ENCODE measurements at places on chromosomes 11 and 22.

DNA sequence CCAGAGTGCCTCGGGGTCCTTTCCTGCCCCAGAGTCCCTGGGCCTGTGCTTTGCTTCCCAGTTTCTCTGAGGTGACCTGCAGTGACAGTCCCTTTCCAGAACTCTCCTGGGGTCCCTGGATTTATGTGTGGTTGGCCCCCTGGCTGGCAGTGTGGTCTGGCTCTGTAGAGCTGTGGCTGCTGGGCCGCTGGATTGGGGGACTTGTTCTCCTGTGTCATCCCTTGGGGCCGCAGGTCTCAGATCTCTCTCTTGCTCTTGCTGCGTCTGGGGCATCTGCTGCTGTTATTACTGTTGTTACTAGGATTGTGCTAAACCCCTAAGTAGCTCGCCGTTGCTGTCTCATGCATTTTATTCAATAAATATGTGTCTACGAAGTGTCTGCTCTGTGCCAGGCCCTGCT, 31.9 kb downstream of the FAM83F start:
- DNase-seq, result no peak

DNA sequence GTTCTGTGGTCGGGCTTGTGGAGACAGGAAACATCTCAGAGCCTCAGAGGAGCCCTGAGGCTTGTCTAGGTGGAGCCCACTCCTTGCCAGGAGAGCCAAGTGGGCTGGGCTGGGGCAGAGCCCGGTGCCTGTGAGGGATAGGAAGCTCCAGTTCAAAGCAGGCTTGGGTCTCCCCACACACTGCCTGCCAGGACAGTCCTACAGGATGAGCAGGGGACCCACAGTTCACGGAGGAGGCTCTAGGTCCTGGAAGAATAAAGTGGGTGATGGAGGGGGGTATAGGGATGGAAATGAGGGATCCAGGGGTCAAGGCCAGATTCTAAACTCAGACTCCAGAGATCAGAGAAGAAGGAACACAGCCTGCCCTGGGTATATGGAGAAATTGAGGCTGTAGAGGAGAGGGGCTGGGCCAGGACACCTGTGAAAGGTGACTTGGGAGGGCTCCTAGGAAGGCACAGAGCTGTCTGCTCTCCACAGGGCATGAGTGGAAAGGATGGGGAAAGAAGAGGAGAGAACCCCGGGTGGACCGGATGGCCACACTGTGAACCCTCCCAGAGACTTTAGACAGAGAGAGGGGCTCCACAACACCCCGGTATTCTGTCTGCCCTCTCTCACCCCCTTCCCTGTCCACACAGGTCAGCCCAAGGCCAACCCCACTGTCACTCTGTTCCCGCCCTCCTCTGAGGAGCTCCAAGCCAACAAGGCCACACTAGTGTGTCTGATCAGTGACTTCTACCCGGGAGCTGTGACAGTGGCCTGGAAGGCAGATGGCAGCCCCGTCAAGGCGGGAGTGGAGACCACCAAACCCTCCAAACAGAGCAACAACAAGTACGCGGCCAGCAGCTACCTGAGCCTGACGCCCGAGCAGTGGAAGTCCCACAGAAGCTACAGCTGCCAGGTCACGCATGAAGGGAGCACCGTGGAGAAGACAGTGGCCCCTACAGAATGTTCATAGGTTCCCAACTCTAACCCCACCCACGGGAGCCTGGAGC, 7.4 kb downstream of the IGLL5 start:
- DNase-seq, result no peak

DNA sequence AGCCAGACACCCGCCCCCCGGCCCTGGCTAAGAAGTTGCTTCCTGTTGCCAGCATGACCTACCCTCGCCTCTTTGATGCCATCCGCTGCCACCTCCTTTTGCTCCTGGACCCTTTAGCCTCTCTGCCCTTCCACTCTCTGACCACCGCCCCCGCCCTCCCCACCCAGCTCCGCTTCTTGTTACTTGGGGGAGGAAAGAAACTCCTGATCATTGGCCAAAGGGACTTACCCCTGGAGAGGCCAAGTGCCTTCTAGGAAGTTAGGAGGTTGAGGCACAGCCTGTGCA, at the start of gene PRR33:
Gene PRR33, minus strand, starts transcription at position 65 of the 285 bp plus-strand sequence. CDS start 1,311 bp downstream, outside the sequence.
- no peak for DNase-seq

- DNase-seq, result no peak
These were observed 20.0 kb upstream of the ZBTB16 start for GRCh38 chr11:114039551-114039950.

DNA sequence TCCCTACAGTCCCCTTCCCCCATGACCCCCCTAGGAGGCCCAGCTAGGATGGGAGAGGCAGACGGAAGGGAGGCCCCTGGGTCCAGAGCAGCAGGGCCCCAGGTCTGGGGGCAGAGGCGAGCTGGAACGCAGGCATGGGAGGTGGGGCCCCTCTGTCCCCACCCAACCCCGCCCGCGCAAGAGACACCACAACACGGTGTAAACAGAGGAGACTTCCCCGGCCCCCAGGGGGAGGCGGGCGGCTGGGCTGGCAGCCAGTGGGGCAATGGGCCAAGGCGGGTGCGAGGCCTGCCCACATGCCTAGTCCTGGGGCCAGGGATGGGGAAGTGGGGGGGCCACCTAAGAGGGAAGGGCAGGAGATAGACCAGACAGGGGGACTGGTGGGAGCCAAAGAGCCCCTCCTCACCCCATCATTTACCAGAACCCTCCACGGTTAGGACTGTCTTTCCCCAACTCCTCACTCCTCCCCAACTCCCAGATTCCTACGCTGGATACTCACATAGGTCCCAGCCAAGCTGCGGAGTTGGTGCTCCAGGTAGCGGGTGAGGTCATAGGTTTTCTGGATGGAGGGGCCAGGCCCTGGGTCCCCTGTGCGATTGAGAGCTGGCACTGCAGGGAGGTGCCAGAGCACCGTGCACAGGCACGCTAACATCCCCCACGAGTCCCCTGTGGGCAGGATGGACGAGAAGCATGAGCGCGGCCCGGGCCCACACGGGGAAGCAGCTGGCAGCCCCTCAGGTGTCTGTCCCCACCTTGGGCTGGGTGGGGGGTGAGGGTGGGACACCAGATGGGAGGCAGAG, 6.2 kb downstream of the CLCF1 start:
- no peak for DNase-seq

GRCh38 chr11:16669799-16670415, 68.5 kb upstream of the C11orf58 start:
- no peak for DNase-seq

DNA sequence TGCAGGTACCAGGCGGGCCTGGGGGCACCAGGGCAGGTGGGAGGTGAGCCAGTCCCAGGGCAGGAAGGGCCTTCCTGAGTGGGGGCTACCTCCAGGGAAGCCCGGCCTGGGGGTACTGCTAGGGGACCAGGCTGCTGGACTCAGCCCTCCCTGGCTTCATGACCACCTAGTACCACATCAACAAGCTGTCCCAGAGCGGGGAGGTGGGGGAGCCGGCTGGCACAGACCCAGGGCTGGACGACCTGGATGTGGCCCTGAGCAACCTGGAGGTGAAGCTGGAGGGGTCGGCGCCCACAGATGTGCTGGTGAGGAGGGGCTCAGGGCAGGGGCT, 6.7 kb downstream of the TRPT1 start:
- DNase-seq, result no peak

- DNase-seq, result no peak
These were observed 742 bp upstream of the BBOX1 start for GRCh38 chr11:27039873-27040272.

DNA sequence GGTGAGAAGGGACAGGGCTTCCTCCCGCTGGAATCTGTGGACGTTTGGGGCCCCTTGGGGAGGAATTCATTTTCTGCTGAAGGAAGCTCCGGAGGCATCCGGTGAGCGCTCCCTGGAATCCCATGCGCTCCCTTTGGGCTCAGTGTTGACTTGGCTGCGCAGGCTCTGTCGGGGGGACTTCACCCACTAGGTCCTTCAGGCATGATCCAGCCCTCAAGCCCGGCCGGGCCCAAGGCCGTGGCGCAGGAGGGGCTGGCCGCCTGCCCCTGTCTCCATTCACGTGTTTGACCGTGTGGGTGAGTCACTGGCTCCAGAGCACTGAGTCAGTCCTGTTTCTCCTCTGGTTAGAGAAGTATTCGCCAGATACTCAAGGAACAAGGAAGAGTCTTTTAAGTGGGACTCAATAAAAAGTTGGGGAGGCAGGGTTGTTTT, 1.4 kb downstream of the CTTN start:
- DNase-seq, result no peak

DNA sequence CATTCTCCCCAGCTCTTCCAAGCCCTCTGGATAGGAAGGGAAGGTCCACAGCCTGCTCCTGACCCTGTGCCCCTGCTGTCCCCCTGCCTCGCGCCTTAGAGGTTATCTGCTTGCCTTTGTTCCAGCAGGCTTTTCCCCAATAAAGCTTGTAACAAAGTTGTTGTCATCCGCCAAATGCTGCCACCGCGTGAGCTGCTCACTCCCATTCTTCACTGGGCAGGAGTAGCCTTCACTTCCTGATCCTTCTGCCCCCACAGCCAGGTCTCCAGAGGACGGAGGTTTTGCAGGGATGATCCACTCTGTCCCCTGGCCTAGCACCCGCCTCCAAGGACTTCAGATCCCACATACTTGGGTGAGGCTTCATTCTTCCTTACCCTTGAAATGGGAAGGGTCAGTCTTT, 94.0 kb upstream of the RASSF10 start:
- no peak for DNase-seq

GRCh38 chr11:62489204-62489603, 57.4 kb downstream of the AHNAK start:
- no peak for DNase-seq

- DNase-seq, result no peak
These were observed 61.0 kb downstream of the DHCR7 start for GRCh38 chr11:71387200-71387599.

DNA sequence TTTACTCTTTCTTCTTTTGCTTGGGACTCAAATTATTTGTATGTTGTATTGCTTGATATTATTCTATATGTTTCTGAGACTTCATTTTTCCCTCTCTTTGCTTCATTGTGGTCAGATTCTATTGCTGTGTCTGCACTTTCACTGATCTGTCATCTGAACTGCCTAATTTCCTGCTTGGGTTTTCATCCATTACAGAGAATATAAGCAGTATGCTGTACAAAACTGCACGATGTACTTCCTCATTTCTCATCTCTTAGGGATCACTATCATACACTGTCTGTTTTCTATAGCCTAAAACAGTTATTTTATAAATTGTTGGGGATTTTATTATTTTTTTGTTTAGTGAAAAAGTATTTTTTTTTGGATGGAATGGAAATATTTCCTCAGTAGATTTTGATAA, 736.7 kb upstream of the ANO5 start:
- DNase-seq, result no peak

- DNase-seq, result peak; percentile 61
These were observed 28.4 kb upstream of the HMOX1 start for GRCh38 chr22:35352214-35353111.

GRCh38 chr11:129346916-129347315, 28.7 kb upstream of the BARX2 start:
- DNase-seq, result no peak

- DNase-seq, result no peak
These were observed 119.6 kb upstream of the BLID start for GRCh38 chr11:122235615-122236014.

- no peak for DNase-seq
These were observed 130.5 kb upstream of the B3GAT1 start for GRCh38 chr11:134542401-134543165.

DNA sequence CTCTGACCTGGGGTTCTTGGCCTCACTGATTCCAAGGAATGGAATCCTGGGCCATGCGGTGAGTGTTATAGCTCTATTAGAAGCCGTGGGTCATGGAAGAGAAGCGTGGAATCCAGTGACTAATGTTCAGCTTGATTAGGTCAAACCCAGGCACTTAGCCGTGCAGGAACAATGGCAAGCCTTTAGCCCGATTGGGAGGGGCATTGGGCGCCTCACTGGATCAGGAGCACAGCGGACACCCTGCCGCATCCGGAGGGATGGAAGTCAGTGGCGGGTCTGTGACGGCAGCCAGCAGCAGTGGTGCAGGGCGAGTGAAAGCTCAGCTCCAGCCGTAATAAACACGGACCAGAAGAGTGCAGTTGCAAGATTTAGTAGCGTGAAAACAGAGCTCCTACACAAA, 20.5 kb upstream of the SLC17A6 start:
- no peak for DNase-seq

DNA sequence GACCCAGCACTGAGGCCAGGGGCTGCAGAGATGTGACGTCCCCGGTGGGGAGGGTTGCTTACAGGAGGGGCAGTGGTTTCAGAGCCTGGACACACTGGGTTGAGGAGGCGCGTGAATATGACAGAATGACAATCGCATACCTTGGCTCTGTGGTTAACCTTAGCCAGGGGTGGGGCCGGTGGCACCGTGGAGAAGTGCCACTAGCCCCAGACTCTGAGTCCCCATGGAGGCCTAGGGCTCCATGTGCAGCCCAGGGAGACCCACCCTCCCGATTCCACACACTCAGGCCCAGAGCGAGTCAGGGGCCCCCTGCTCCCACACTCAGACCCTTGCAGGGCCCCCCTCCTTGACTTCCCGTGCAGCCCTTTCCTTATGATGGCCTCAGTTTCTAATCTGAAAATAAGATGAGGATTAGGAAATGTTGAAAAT, 3.6 kb upstream of the ACR start:
- no peak for DNase-seq

- no peak for DNase-seq
These were observed 77.0 kb upstream of the DDI1 start for GRCh38 chr11:103959279-103959942.

DNA sequence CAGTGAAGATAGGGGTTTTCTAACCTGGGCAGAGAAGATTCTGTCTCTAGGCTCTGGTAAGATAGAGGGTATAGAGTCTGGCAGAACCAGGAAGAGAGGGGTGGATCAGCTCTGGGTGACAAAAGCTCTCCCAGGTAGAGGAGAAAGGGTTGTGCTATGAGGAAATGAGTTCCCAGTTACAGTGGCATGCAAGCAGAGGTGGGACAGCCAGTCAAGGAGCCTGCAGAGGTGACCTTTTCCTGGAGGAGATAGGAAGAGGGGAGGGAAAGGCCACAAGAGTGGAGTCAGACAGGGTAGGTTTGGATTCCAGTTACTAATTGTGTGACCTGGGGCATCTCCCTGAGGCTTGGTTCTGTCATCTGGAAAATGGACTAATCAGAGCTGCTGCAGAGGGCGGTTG, 3.4 kb upstream of the CAPN5 start:
- no peak for DNase-seq

DNA sequence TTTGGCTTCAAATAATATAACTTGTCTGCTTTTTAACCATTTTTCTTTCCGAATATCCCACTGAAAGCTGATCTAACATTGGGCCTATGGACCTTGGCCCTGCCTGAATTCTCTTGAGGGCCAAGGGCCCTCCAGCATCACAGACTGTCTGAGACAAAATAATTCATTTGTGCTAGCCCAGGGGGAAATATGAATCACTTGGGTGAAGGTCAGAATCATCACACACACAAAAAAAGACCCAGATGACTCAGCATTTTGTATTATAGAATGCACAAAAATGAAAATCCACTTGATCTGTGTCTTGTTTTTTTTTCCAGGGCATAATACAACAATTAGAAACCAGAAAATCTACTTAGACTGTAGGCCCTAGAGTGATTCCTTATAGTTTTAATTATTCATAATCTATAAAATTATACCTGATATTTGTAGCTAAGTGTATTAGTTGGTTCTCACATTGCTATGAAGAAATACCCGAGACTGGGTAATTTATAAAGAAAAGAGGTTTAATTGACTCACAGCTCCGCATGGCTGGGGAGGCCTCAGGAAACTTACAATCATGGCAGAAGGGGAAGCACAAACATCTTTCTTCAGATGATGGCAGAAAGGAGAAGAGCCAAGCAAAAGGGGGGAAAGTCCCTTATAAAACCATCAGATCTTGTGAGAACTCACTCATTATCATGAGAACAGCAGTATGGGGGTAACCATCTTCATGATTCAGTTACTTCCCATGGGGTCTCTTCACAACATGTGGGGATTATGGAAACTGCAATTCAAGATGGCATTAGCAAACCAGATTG, 15.6 kb upstream of the RDX start:
- DNase-seq, result no peak

GRCh38 chr11:19546325-19546724, 166.3 kb upstream of the NAV2 start:
- DNase-seq, result no peak

All from stimulated activated CD4-positive, alpha-beta T cell treated with anti-CD3 and anti-CD28 coated beads, Interleukin-12 subunit alpha, Interleukin-12 subunit beta, amount 100 ng/mL, for 24 hours (primary cell).